Right kidney (tissue), 9 donors: ENCODE measurements at places on chromosomes 7 and 10.

- no peak for DNase-seq
Observed at GRCh38 chr10:35739998-35740397, 97.9 kb upstream of the FZD8 start.

- no peak for DNase-seq
Observed at GRCh38 chr10:21368022-21368582, 157.4 kb downstream of the SKIDA1 start.

DNA sequence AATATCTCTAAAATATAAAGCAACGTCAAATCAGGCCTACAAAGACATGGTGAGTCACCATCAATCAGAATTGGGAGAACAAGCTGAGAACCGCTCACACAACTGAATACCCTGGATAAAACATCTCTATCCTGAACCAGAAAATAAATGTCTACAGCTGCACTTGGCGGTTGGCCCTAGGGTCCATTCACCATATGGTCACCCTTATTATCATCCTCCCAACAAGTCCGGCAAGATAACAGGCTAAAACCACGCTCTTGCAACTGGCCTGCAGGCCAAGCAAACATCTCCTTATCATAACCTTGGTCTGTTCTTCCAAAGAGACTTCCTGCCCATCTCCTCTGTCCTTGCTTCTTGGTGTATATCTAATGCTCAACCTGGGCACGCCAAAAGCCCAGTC lies 310.7 kb downstream of the CALN1 start:
- no peak for DNase-seq

- peak; percentile 97 for DNase-seq
Observed at GRCh38 chr10:116742367-116743265, at the start of gene HSPA12A. HSPA12A (minus strand) TSS chr10:116742566; CDS start chr10:116742469, 97 bp downstream.

DNA sequence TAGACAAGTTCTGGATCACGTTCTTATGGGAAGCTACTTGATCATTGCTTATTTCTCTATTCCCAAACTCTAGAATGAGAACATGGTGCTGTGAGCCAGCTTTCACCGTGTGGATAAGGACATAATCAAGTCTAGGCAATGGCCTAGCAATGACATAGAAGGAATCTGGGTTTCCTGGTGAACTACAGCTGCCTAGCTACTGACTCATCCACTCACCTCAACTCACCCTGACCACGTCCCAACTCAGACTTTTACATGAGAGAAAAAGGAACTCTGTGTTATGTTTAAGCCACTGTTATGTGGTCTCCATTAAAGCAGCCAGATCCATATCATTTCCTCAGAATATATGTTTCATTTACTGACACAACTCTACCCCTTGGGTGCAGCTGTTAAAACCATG lies 18.8 kb upstream of the MET start:
- DNase-seq, result no peak

DNA sequence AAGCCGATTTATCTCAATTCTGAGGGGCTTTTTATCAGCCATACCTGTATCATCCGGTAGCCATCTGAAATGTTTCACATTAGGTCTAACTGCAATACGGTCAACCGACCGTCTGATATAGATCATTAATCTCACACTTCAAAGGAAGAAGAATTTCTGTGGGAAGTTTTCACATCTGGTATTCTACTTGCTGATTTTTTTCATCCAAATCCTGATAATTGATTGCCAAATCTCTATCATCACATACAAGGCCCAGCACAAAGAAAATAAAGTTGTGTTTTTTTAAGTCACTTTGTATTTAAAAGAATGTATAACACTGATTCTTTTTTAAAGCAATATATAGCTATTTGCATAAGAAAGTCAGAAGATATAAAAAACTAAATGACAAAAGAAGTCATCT lies 132.3 kb downstream of the DKK1 start:
- DNase-seq, result no peak

- DNase-seq, result no peak
Observed at GRCh38 chr7:50335230-50335794, 30.8 kb downstream of the IKZF1 start.

DNA sequence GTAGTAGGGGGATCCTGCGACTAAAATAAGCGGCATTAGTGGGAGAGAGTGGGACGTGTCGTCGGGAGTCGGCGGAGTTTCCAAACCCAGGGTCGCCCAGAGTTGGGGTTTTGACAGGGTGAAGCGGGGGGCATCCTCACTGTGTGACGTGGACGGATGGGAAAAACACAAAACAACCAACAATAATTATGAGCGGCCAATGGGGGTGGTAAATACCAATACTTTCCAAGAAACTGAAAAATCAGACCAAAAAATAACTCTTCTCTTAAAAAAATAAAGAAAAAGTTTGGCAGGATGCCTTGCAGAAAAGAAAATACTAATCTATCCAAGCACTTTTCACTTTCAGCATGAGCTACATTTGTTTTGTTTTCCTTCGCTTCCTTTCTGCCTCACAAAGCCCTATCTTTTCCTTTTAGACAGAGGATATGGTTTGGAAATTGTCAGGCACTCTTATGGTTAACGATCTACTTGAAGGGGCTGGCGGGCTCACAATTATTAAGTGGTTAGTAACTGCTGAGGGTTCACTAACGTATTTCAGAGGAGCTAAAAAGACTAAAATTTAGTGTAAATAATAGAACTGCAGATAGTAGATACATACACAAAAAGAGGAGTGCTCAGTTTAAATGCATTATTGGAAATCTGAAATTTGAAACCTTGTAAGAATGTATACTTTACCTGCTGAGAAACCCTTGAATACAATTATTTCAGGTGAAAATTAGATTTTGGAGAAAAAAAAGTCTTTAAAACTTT lies 802 bp upstream of the CDK6 start:
- peak; percentile 60 for DNase-seq

GRCh38 chr7:115059321-115059720 lies 137.4 kb downstream of the MDFIC start:
- DNase-seq, result peak; percentile 8

DNA sequence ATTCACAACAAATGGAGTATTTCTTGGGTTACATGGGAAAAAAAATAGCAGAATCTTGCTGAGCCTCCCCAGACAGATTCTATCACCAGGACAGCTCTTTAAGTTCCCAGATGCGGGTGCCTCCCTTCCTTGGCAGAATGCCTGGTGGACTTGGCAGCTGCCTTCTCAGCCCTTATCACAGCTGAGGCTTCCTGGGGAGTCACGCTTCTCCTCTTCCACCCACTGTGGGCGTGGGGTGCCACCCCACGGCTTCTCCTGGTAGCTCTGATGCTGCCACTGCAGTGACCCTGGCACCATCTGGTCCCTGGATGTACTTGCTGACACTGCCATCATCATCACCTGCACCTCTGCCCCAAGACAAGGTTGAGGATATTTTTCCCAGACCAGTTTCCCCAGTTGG lies 16.2 kb upstream of the NME8 start:
- DNase-seq, result no peak

- no peak for DNase-seq
Observed at GRCh38 chr7:80124526-80125264, 9.9 kb upstream of the GNAI1 start.

- no peak for DNase-seq
Observed at GRCh38 chr7:18040196-18040595, 12.6 kb upstream of the PRPS1L1 start.
